ENCODE measurements at places on chromosomes 11 and 22.

DNA sequence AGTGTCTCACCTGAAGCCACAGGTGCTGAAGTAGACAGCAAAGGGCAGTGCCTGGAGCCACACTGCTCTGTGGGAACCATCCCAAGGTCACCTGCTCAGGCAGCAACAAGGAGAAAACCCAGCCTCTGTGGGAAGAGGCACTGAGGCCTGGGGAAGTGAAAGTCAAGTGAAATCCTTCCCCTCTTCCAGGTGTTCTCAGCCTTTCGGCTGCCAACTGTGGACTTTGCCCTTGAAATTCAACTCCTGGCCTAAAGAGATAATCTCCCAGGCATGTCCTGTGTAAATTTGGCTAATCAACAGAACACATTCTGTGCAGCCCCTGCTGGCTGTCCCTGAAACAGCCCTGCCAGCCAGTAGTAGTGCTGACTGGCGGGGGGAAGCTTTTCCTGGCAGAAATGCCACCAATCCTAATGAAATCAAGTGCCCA, 112.1 kb downstream of the RPL27A start:
- no peak for DNase-seq

- DNase-seq = no peak
Measured at GRCh38 chr11:116194156-116194904, 578.5 kb downstream of the BUD13 start.

DNA sequence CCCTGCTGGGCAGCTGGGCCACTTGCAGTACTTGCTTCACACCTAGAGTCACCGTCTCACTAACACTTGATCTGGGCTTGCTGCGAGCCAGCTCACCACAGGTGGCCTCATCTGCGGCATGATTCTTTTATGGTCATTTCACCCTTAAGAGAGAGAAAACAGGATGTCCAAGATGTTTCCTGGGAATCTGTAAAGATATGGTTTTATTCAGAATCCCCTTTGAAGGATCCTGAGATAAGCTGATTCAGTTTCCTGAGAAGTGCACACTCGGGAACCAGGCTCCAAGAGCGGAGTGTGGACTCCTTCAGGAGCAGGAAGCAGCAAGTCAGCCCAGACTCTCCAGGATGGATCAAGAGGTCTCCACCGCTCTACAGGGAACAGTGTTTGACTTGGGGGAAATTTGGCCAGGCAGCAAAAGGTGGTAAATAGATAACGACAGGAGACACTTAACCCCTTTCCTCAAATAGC, 21.8 kb upstream of the TP53AIP1 start:
- no peak for DNase-seq

GRCh38 chr11:12494699-12495098, 117.3 kb downstream of the PARVA start:
- no peak for DNase-seq

GRCh38 chr11:58493676-58494075, 14.2 kb downstream of the OR5B21 start:
- DNase-seq = no peak

- peak; percentile 35 for DNase-seq
Measured at GRCh38 chr11:114026355-114026754, 33.2 kb upstream of the ZBTB16 start.

DNA sequence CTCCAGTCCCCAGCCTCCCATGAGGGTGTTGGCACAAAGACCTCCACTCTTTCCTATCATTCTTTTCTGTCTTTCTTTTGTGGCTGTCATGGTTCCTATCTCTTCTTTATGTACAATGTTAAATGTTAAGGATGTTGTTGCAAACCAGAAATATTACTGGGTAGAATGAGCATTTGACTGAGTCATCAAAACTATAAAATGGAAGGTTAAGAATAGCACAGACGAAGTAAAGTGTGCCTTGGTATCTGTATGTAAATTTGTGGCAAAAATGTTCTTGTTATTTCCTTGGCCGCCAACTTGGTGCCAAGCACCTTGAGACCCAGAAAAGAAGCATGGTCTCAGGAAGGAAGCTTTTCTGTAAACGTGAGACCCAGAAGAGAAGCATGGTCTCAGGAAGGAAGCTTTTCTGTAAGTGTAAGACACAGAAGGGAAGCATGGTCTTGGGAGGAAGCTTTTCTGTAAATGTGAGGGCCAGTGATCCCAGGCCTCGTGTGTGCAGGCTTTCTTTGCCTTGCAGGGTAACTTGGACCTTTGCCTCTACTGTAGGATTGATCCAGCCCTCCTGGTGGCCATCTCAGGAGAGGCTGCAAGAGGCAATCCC, 6.7 kb upstream of the PKP3 start:
- DNase-seq = no peak

DNA sequence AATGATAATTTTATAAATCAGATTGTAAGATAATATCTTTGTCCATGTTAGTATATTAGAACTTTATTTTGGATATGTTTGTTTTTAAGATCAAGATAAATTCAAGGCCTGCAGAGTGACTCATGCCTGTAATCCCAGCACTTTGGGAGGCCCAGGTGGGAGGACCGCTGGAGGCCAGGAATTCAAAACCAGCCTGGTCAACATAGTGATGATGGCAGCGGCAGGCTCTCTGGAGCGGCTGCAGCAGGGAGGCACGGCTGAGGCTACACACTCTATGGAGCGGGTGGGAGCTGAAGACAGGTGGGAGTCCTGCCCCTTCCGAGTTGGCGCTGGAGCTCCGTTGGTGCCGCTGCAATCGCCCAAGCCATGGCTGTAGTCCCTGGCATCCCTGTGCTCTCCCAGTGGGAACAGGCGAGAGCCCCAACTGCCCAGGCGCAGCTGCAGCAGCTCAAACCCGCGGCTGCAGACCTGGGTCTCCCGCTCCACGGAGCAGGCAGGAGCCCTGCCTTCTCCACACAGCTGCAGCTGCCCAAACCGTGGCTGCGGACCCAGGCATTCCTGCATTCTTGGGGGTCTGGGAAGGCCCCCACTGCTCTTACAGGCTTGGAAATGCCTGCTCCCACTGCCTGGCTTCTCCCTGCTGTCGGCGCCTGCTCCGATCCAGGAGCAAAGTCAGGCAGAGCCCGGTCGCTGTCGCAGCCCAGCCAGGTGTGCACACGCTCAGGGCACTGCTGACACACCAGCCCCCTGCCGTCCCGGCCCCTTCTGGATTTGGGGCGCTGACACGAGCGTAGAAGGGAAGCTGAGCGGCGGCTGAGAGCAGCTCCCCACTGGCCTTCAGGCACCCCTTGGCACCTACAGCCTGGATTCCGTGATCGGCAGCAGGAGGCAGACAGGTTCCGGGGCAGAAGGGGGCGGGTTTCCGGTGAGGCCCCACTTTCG, 16.7 kb downstream of the C11orf54 start:
- no peak for DNase-seq

DNA sequence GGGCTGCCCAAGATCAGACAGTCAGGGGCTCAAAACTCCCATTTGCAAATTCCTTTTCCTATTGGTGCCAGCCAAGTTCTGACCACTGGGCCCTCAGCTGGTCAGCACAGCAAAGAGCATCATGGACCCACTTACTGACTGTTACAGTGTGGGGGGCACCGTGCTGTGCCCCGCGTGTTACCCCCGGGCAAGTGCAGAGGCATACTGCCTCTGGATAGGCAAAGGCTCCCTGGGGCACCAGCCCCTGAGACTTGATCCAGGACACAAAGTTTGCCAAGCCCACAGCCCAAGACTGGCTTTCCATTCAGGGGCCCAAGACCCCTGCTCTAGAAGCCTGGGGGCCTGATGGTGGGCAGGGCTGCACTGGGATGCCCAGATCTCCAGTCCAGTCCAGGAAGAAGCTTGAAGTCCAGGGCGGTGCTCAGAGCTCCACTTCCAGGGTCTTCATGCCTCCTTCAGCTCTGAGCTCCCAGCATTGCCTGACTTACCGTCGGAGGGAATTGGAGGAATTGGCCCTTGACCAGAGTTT, 6.6 kb downstream of the LRRC32 start:
- no peak for DNase-seq

DNA sequence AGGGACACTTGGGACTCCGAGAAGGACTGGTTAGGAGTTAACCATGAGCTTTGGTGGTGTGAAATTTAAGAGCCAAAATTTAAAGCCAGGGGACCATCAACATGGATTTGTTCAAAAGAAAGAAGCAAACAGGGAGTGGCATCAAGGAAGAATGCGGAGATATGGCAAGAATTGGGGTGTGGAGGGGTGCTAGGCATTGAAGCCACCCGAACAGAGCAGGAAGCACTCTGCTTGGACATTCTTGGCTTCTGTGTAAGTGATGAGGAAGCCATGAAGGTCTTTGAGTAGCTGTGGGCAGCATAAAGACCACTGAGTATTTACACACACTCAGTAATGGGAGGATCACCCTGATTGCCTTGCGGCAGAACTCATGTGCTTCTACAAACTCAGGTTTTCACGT, 27.2 kb upstream of the PAMR1 start:
- DNase-seq = no peak

- DNase-seq = no peak
Measured at GRCh38 chr22:47544696-47545095, 782.2 kb downstream of the TBC1D22A start.

DNA sequence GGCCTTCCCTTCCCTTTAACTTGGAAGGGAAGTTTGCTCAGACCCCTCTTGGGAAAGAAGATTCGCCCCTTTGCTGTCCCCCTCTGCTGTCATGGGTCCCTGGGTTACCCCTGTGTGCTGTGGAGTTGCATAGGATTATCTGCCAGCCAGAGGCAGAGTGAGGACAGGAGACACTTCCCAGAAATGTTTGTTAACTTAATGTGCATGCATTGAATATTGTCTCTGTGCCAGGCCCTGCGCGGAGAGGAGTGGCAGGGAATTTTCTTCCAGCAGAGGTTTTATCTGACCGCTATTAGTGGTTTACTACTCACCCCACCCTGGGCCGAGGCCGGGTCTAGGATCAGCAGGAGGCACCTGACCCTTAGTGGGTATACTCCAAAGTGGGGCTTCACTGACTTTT, 894.8 kb downstream of the TBC1D22A start:
- no peak for DNase-seq
